ENCODE measurements at places on chromosomes 12 and 14. TPM values are rescaled to one million over a fixed set of nuclear protein-coding genes. Genes with fewer than 3 reads are reported as not detected.

GRCh38 chr14:83664389-83664788, 1865.6 kb upstream of the FLRT2 start:
- no peak overlapping the region for H3K4me3 ChIP-seq
- H3K27ac ChIP-seq: no peak overlapping the region
- no peaks in the 10 kb centered on the region for H3K4me1 ChIP-seq
- no peaks in the 10 kb centered on the region for H3K27me3 ChIP-seq
- no peaks in the 10 kb centered on the region for H3K36me3 ChIP-seq

GRCh38 chr12:46898989-46899388, 73.2 kb upstream of the SLC38A4 start:
- no peak overlapping the region for H3K27ac ChIP-seq
- H3K27me3 ChIP-seq: no peaks in the 10 kb centered on the region
- H3K4me1 ChIP-seq: peaks cover 9% of the 10 kb centered on the region
- DNase-seq: no peak
- no peaks in the 10 kb centered on the region for H3K36me3 ChIP-seq

DNA sequence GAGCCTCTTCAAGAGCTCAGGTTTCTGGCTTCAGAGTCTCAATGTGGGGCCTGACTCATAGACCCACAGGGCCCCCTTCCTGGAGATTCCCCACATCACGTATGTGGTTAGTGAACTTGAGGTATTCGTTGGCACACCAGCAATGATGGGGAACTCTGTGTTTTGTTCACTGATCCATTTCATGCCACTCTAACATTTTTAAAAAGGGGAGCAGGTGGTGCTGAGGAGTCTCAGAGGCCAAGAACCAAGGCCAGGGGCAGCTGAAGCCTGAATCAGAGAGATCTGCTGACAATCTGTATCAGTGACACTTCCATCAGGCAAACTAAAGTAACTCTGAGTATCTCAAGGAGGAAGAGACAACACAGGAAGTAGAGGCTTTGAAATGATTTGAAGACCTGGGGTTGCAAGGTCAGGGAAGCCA, 323.4 kb downstream of the VRK1 start:
- no peak overlapping the region for H3K4me3 ChIP-seq
- no peaks in the 10 kb centered on the region for H3K27me3 ChIP-seq
- no peak for DNase-seq
- H3K36me3 ChIP-seq: no peaks in the 10 kb centered on the region
- no peaks in the 10 kb centered on the region for H3K4me1 ChIP-seq

GRCh38 chr12:3119756-3120601, 42.8 kb downstream of the TSPAN9 start:
- H3K27me3 ChIP-seq: no peaks in the 10 kb centered on the region
- H3K4me3 ChIP-seq: no peak overlapping the region
- H3K4me1 ChIP-seq: peaks cover 39% of the 10 kb centered on the region
- DNase-seq: peak; percentile 30
- peak overlapping the region; percentile 35 for H3K27ac ChIP-seq

GRCh38 chr12:23455283-23455682, 494.2 kb downstream of the SOX5 start:
- no peak for DNase-seq
- H3K36me3 ChIP-seq: no peaks in the 10 kb centered on the region
- H3K27ac ChIP-seq: no peak overlapping the region
- H3K27me3 ChIP-seq: no peaks in the 10 kb centered on the region
- no peaks in the 10 kb centered on the region for H3K4me1 ChIP-seq

GRCh38 chr14:52891800-52892199, 59.0 kb downstream of the FERMT2 start:
- H3K4me1 ChIP-seq: peaks cover 9% of the 10 kb centered on the region
- DNase-seq: no peak
- H3K27ac ChIP-seq: no peak overlapping the region
- H3K4me3 ChIP-seq: no peak overlapping the region

GRCh38 chr14:104163541-104163940, 25.2 kb downstream of the KIF26A start:
- H3K27me3 ChIP-seq: peaks cover 6% of the 10 kb centered on the region
- no peak for DNase-seq
- no peaks in the 10 kb centered on the region for H3K36me3 ChIP-seq
- H3K27ac ChIP-seq: no peak overlapping the region

DNA sequence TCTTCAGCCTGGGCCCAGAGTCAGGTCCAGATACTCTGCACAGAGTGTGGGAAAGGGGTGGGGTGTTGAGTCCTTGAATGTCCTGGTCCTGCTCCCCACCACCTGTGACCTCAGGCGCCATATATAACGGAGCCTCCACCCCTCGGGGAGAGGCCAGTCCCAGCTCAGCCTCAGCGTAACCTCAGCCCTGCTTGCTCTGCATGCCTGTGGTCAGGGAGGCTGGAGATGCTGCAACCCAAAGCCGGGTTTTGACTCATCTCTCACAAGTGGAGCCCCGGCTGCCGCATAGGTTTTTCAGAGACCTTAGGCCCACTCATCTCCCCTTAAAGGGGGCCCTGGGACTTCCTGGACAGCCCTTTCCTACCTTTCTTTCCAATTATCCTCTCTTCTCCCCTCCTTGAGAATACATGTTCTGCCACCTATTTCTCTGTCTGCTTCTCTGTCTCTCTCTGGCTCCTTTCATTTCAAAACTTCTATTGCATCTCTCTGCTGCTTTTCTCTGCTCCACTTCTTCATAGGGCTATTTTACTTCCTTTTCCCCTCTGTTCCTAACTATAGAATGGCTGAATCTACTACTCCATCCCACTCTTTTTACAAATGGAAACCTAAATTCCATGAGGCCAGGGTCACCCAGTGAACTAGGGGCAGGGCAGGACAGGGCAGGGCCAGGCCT, 1.2 kb downstream of the ITGB7 start:
- no peaks in the 10 kb centered on the region for H3K27me3 ChIP-seq
- no peaks in the 10 kb centered on the region for H3K4me1 ChIP-seq
- no peak overlapping the region for H3K4me3 ChIP-seq
- no peak for DNase-seq
- H3K27ac ChIP-seq: no peak overlapping the region

GRCh38 chr14:68016255-68016914, 196.8 kb downstream of the RAD51B start:
- no peak overlapping the region for H3K4me3 ChIP-seq
- no peaks in the 10 kb centered on the region for H3K27me3 ChIP-seq
- H3K4me1 ChIP-seq: peaks cover 7% of the 10 kb centered on the region
- H3K36me3 ChIP-seq: no peaks in the 10 kb centered on the region
- DNase-seq: no peak
- H3K27ac ChIP-seq: no peak overlapping the region

DNA sequence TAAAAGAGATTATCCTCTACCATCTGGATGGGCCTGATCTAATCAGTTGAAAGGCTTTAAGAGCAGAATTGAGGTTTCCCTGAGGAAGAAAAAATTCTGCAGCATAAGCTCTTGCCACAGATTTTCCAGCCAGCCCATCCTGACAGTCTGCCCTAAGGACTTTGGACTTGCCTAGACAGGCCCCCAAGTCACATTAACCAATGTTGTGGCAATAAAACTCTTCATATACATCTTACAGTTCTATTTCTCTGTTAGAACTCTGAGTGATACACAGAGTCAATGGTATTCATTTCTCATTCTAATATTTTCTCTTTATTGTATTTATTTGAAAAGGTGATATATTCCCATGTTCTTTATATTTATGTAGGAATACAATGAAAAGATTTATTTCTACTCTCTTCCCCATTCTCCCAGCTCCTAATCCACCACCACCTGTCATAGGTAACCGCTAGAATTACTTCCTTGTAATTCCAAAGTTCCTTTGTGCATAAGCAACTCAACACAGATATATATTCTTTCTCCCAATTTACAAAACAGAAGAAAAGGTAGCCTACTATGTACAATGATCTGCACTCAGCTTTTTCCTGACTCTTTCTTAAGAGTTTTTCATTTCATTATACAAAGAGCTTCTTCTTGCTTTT, 182.1 kb downstream of the CAPZA3 start:
- H3K4me3 ChIP-seq: no peak overlapping the region
- no peaks in the 10 kb centered on the region for H3K4me1 ChIP-seq
- no peak overlapping the region for H3K27ac ChIP-seq
- H3K27me3 ChIP-seq: no peaks in the 10 kb centered on the region
- no peak for DNase-seq
- no peaks in the 10 kb centered on the region for H3K36me3 ChIP-seq

- no peaks in the 10 kb centered on the region for H3K27me3 ChIP-seq
- H3K36me3 ChIP-seq: no peaks in the 10 kb centered on the region
- H3K4me1 ChIP-seq: no peaks in the 10 kb centered on the region
- H3K27ac ChIP-seq: no peak overlapping the region
- DNase-seq: no peak
These were observed 30.6 kb downstream of the VCPKMT start for GRCh38 chr14:50085570-50086320.

GRCh38 chr14:65627315-65627714, 214.8 kb downstream of the FUT8 start:
- no peaks in the 10 kb centered on the region for H3K4me1 ChIP-seq
- no peaks in the 10 kb centered on the region for H3K27me3 ChIP-seq
- H3K27ac ChIP-seq: no peak overlapping the region
- no peaks in the 10 kb centered on the region for H3K36me3 ChIP-seq
- DNase-seq: no peak

DNA sequence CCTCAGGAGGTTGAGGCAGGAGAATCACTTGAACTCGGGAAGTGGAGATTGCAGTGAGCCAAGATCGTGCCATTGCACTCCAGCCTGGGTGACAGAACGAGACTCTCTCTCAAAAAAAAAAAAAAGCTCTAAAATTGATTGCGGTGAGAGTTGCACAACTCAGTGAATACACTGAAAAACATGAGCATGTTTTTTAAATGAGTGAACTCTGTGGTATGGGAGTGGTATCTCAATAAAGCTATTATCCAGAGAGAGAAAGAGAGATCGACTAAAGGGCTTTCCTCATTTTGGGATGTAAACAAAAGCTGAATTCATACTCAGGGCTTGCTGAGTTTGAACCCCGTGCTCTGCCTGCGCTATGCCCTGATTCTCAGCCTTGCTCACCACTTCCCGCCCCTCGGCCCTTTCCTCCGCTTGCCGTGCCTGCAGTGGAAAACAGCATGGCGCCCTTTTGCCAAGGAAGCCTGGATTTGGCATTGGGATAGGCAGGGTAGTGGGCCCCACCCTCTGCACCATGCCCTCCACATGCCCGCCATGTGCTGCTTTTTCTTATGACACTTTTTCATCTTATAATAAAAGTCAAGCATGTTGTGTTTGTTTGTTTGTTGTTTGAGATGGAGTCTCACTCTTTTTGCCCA, 102.5 kb downstream of the LGMN start:
- H3K4me1 ChIP-seq: no peaks in the 10 kb centered on the region
- no peak overlapping the region for H3K4me3 ChIP-seq

DNA sequence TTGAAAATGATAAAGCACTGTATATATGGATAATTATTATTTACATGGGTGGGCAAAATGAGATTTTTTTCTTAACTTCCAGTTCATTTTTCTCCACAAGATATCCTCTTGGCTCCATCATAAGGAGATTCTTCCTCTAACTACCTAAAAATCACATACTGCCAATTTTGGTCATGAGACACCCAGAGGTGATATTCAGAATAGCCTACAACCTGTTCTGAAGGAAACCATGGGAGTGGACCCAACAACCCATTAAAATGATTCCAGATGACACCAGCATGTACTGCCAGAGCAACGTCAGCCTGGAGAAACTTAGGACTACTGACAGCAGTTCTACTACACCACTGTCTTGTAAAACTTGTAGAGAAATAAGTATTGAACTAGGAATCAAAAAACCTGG, 136.3 kb upstream of the TMPO start:
- no peak overlapping the region for H3K27ac ChIP-seq
- H3K4me3 ChIP-seq: no peak overlapping the region
- H3K27me3 ChIP-seq: no peaks in the 10 kb centered on the region
- no peaks in the 10 kb centered on the region for H3K4me1 ChIP-seq

- H3K4me1 ChIP-seq: no peaks in the 10 kb centered on the region
- DNase-seq: no peak
- no peak overlapping the region for H3K27ac ChIP-seq
- H3K36me3 ChIP-seq: no peaks in the 10 kb centered on the region
- no peak overlapping the region for H3K4me3 ChIP-seq
- no peaks in the 10 kb centered on the region for H3K27me3 ChIP-seq
These were observed 282.2 kb upstream of the FAR2 start for GRCh38 chr12:28866715-28867503.

DNA sequence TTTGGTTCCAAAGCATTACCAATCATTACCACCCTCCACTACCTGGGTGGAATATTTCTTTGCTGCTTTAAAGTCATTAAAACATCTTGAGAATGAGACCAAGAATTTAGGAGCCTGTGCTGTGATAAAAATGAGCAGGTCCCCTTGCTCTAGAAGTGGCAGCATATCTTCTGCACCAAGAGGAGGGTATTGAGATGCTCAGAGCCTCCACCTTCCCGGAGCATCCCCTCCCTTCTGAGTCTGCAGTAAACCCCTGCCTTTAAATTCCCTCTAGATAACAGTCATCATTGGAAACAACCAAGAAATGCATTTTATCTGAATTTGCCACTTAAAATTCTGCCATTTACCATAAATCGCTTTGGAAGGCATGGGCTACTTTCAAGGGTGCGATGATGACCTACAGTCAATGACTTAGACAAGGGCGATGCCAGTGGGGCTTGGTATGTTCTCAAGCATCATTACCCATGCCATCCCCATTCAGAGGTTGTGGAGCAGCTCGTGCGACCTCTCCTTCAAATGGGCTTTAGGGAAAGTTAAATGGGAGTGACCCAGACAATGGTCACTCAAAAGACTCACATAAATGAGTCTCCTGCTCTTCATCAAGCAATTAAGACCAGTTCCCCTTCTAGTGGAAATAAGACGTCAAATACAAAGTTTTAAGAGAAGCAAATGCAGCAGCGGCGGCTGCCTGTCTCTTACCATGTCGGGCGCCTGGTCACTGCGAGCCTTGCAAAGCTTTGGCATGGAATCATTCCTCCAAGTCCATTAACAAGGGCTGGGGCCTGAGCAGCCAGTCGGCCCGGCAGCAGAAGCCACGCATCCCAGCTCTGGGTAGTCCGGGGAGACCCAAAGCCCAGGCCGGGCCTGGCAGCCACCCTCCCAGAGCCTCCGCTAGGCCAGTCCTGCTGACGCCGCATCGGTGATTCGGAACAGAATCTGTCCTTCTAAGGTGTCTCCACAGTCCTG, 334.5 kb downstream of the TMEM121 start:
- no peaks in the 10 kb centered on the region for H3K4me1 ChIP-seq
- no peaks in the 10 kb centered on the region for H3K36me3 ChIP-seq
- no peak overlapping the region for H3K4me3 ChIP-seq
- no peaks in the 10 kb centered on the region for H3K27me3 ChIP-seq
- peak; percentile 3 for DNase-seq

DNA sequence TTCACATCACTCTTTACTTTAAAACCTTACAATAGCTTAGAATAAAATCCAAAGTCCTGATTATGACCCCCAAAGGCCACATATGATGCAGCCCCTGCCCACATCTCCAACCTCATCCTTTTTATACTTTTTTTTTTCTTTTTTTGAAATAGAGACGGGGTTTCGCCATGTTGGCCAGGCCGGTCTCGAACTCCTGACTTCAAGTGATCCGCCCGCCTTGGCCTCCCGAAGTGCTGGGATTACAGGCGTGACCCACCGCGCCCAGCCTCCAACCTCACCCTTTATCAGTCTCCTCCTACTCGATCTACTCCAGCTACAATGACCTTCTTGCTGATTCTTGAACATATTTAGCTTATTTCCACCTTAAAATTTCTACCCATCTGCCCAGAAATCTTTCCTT, 1.2 kb upstream of the MAPKAPK5 start:
- no peak for DNase-seq
- H3K36me3 ChIP-seq: no peaks in the 10 kb centered on the region
- H3K27ac ChIP-seq: peak overlapping the region; percentile 82
- peak overlapping the region; percentile 84 for H3K4me3 ChIP-seq
- no peaks in the 10 kb centered on the region for H3K27me3 ChIP-seq

PRR4 gene
- 3.5 TPM for total RNA-seq

MPHOSPH9 gene
- 11.5 TPM for total RNA-seq

FGF23 gene
- not detected for total RNA-seq

LRRC43 gene
- total RNA-seq: not detected

FAM181A gene
- total RNA-seq: not detected

ADAM20 gene
- not detected for total RNA-seq

PLA2G1B gene
- total RNA-seq: not detected

RPAP3 gene
- total RNA-seq: 24.8 TPM

PRB2 gene
- total RNA-seq: not detected

BHLHE41 gene
- 11.4 TPM for total RNA-seq
